HFFc6 (cell line): ENCODE measurements at places on chromosomes 4 and X.
A peak's percentile ranks its signal among the peaks of the same experiment; 100 is the strongest.

DNA sequence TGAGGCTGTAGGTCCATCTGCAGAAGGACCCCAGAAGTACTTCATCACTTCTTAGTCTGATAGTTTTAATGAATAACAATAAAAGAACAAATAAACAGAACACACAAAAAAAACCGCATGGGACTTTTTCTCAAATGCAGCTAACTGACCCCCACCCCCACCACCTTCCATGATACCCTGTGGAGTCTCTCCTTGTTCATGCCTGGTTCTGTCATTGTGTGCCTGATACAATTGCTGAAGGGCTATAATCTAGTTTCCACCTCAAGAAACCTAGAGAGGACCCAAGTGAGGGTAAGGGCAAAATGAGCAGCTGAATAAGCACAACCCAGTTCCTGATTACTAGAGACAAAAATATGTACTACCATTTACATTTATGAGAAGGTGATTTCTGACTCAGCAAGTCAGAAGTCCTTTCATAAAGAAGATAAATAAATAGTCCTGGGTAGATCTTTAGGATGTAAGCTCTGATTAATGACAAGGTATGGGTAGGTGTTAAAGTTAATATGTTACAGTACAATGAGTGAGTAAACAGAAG lies 155.1 kb downstream of the TMA16 start:
- no peaks in the 10 kb centered on the region; the same call in 1 of the 2 replicates for H3K27me3 ChIP-seq
- H3K36me3 ChIP-seq, result 0 out of 2 replicates have a peak, but pooled peaks cover 10% of the 10 kb centered on the region
- peaks cover 4% of the 10 kb centered on the region; the same call in 1 of the 2 replicates for H3K4me1 ChIP-seq
- H3K4me3 ChIP-seq, result no peak overlapping the region
- no peak for DNase-seq

DNA sequence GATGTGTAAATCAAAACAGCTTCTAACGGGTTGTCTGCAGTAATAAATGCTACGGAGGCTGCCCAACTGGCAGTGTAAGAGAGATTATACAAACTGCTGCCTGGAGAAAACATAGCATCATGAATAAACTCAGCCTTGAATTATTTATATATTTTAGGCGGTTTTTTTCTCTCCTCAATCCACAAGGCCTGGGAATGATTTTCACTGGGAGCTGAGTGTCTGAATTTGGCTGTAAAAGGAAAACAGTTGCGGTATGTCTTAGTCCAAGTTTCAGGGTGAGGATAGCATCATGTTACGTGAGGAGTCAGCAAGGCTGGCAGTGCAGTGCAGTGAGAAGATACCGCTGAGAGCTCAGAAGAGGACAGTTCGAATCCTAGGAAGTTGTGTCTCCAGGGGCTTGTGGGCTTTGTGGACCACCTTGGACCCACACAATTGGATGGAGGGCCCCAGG lies 291.5 kb upstream of the BOD1L1 start:
- DNase-seq, result peak; percentile 95
- H3K27ac ChIP-seq, result peak overlapping the region; percentile 100
- peaks cover 76% of the 10 kb centered on the region for H3K4me1 ChIP-seq
- no peaks in the 10 kb centered on the region; the same call in 1 of the 2 replicates for H3K27me3 ChIP-seq

- peak overlapping the region; percentile 92 for H3K27ac ChIP-seq
- H3K4me3 ChIP-seq, result peak overlapping the region; percentile 90
- H3K36me3 ChIP-seq, result no peaks in the 10 kb centered on the region
- DNase-seq, result no peak
- peaks cover 4% of the 10 kb centered on the region; the same call in 1 of the 2 replicates for H3K27me3 ChIP-seq
- H3K4me1 ChIP-seq, result peaks cover 12% of the 10 kb centered on the region
Measured at GRCh38 chrX:123860983-123861382, 1.1 kb downstream of the XIAP start.

DNA sequence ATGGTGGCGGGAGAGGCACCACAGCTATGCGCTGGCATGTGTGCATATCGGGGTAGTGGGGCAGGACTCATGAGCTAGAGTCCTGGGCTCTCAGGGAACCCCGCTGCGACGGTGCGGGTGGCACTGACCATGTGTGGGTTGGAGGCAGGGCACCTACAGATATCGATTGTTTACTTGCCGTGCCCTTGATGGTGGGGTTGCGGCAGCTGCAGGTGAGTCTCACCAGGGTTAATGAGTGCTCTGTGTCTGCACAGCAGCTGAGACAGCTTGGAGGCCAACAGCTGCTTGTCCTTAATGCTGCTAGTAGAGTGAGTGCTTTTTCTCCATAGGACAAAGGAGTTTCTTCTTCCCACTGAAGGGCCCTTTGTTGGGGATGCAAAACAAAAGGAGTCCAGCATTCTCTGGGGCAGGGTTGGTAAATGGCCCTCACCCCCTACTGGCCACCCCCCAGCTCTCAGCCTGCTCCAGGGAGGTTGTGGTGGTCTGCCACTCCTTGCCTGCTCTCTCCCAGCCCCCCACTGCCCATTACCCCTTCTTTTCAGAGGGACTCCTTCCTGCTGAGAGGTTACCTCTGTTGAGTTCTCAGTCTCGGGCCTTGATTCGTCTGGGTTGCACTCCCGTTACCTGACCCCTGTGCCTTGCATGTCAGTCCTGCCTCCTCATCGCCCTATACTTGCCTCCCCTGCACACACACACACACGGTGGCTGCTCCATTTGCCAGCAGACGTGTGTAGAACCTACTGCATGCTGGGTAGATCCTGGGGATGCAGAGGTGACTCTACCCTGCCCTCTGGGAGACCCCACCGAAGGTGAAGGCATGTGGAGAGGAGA lies 52.8 kb downstream of the TBC1D14 start:
- no peak overlapping the region for H3K4me3 ChIP-seq
- no peak overlapping the region for H3K27ac ChIP-seq
- H3K4me1 ChIP-seq, result peaks cover 12% of the 10 kb centered on the region
- peaks cover 1% of the 10 kb centered on the region for H3K27me3 ChIP-seq
- H3K36me3 ChIP-seq, result no peaks in the 10 kb centered on the region
- DNase-seq, result no peak

DNA sequence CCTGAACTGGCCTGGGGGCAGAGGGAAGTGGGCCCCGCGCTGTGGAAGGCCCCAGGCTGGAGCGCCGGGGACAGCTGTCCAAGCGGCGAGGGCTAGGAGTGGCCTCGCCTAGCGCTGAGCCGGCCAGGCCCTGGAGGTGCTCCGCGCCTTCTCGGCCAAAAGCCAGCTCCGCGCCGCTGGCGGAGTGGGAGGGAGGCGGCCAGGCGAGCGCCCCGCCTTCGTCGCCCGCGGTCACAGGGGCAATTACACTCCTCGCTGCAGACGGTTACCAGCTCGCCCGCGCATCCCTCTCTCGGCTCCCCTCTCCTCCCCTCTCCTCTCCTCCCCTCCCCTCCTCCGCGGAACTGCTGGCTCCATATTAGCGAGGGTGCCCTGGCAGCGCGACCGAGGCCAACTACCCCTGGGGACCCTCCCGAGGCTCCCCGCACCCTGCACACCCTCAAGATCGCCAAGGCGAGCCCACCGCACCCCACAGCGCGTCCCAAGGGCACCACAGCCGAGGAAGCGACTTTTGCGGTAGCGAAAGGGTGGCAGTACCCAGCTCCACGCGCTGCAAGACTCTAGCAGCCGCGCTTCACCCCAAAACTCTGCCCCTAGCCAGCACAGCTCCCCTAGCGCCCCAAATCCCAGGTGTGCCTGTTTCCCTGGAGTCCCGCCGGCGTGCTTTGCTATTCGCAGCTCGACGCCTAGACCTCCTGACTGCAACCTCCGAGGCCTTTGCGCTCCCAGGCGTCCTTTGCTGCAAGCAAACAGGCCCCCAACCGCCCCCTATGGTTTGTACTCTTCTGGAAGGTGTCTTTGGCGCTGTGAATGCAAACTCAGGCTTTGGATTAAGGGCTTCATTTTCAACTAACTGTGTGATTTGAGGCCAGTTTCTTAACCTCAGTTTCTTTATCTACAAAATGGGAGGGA lies 91.4 kb downstream of the BCOR start:
- H3K36me3 ChIP-seq, result no peaks in the 10 kb centered on the region
- no peak for DNase-seq
- H3K4me3 ChIP-seq, result no peak overlapping the region
- H3K27ac ChIP-seq, result no peak overlapping the region
- peaks cover 14% of the 10 kb centered on the region for H3K27me3 ChIP-seq
- H3K4me1 ChIP-seq, result no peaks in the 10 kb centered on the region

- no peak overlapping the region for H3K27ac ChIP-seq
- no peak for DNase-seq
Measured at GRCh38 chrX:29555465-29556091, 659.8 kb upstream of the MAGEB2 start.

GRCh38 chr4:90852237-90852636 lies 725.0 kb downstream of the CCSER1 start:
- H3K27ac ChIP-seq, result no peak overlapping the region
- no peak for DNase-seq
- no peaks in the 10 kb centered on the region for H3K27me3 ChIP-seq
- no peak overlapping the region for H3K4me3 ChIP-seq

DNA sequence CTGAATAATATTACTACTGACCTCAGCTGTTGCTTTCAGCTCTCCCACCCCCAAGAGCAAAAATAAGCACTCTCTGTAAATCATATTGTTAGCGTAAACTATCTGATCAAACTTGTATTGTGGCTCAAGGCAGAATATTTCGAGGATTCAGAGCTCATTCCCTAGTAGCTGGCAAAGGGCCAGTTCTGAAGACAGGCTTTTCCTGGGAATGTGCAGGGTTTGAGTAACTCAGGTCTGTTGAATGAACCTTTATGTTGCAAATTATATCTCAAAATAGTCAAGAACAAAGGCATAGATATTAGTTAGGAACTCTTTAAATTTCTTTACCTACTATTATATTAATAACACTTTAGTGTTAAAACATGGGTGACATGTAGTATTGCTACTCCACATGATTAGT lies 454.9 kb downstream of the CCSER1 start:
- H3K27me3 ChIP-seq, result no peaks in the 10 kb centered on the region
- DNase-seq, result no peak
- no peak overlapping the region for H3K4me3 ChIP-seq
